Stimulated activated CD8-positive, alpha-beta memory T cell treated with anti-CD3 and anti-CD28 coated beads, Interleukin-15, amount 100 ng/mL, for 48 hours (primary cell): ENCODE measurements at places on chromosomes 12 and 14.

DNA sequence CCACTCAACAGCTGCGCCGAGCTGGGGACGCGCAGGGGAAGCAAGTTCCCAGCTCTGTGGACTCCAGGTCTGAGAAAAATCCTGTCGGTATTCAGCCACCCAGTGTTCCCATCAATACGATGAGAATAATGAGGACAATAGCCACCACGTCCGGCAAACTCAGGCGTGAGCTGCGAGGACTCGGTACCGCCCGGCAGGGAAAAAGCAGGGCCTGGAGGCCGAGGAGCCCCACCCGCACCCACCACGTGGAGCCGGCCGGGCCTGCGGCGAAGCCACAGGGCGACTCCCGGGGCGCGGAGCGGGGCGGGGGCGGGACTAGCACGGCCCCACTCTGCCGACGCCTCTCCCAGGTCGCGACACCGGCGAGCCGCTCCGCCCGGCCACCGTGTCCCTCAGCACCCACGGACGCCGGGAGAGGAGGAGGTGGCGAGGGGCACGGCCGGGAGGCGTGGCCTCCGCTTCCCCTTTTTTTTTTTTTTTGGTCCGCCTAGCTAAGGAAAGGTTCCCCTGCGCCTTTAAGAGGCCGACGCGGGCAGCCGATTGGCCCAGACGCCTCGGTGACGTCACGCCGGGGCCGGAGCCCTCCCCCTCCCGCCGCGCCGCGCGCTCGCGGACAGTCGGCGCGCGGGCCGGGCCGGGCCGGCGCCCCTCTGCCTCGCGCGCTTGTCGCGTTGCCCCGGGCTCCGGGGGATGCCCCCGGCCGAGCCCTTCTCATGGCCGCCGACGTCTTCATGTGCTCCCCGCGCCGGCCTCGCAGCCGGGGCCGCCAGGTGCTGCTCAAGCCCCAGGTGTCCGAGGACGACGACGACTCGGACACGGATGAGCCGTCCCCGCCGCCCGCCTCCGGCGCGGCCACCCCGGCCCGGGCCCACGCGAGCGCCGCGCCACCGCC lies at the start of gene MLXIP:
TSS of gene MLXIP (plus strand) at position 616 of the 892 bp plus-strand sequence. CDS start at position 714, 98 bp downstream.
- peak; percentile 82 for DNase-seq

DNA sequence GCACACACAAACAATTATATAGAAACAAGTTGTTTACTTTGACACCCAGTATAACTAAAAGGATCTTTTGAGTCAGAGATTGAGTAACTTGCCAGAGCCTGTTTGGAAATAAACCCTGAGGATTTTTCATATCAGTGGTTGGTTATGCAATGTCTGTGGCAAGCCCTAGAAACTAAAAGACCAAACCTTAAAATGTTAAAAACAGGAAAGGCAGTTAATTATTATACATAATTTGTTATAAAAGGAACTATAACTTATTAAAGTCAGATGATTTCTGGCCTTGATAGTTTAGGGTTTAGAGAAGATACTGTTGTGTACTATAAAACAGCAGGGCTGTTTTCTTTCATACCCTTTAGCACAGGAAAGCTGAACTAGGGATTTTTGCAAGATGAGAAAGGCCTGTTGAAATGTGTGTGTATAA lies 44.1 kb downstream of the PSEN1 start:
- DNase-seq, result no peak

DNA sequence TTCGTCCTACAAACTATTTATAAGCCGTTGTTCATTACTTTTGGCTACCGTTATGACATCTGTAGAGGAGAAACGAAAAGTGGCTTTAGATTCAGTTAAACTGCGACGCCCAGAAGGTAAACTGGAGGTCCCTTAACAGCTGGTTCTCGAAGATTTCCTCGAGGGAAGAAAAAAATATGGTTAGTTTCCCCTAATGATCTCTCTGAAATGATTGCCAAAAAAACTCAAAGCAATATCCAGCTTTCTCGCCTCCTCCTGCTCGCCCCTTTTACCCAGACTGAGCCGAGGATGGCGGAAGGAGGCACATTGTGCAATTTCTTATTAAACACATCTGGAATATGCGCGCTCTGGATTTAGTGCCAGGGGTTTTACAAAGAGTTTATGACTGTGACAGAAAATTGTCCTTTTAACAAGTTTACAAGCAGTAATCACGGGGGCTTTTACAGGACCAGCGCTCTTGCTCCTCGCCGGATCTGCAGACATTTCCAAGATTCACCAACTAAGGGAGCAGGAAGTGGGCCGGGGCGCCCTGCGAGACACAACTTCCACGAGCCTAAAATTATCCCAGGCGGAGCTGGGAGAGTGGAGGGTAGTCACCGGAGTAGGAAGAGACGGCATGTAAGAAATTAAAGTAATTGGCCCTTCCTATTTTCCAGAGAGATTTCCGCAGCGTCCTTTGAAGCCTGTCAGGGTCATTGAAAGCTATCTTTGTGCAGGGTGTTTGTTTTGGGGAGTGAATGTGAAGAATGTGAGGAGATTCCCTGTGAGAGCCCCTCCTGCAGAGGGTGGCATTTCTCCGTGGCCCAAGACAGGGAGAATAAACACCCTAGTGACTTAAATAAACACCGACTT lies 5.6 kb downstream of the SIX1 start:
- no peak for DNase-seq

DNA sequence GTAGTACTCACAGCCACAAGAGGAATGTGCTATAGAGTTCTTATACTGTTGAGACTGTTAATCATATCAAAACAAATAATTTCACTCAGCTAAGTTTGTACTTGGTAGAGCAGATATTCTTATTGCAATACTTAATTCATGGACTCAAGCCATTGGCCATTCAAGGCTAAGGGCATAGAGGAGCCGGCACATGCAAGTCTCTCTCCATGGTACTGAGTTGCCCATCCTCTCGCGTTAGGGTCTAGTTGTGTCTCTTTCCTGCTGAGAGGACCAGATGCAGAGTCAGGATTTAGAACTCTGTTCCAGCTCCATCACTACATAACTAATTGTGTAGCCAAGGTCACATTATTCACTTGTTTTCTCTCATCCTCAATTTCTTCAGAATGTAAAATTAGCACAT lies 14.4 kb upstream of the TUNAR start:
- no peak for DNase-seq

DNA sequence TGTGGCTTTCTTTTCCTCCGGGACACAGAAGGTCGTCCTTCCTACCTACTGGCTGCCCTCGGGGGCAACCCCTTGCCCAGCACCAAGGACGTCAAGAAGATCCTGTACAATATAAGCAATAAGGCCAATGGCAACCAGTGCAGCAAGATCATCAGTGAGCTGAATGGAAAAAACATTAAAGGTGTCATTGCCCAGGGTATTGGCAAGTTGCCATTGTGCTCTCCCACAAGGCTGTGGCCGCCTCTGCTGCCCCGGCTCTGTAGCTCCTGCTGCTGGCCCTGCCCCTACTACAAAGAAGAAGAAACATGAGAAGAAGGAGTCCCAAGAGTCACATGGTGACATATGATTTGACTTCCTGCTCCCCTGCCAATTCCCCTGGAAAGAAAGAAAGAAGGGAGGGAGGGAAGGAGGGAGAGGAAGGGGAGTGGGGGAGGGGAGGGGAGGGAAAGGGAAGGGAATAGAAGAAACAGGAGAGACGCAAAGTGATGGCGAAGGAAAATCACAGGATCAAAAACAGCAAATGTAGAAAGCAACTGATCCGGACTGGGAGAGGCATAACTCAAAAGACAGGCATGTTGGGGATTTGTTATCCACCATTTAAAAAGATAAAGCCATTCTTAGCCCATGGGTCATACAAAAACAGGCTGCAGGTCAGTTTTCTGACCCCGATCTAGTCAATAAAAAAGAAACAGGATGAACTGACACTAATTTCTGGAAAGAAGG lies 61.3 kb upstream of the RESF1 start:
- DNase-seq, result no peak

DNA sequence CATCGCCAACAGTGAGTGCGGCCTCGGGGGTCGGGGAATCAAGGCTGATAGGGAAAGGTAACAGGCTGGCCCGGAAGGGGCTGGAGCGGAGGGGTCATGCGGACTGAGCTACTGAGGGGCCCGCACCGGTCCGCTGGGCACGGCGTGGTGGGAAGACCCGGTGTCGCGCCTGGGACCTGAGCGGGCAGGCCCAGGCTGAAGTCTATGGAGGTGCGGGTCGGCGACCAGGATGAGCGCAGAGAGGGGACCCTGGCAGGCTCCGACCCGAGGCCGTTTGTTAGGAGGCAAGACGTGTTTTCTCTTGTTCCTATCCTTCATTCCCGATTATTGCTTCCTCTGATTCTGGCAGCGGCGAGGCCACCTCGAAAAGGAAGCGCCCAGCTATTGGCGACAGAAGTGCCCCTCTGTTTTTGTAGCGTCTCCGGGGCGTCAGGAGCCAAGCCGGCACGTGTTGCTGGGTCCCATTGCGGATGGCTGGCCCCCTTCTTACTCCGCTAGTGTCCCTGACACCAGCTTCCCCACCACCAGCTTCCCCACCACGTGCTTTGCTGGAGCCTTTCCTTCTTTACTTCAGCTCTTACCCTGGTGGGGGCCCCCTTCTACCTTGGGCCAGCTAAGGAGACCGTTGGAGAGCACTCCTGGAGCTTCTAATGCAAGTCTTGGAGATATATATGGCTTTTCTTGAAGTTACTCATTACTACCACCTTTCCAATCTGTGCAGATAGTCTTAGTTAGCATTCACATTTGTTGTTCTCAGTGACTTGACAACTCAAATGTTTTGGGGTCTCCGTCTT lies 653 bp downstream of the PA2G4 start:
- no peak for DNase-seq

GRCh38 chr14:91244501-91244901 lies at the start of gene GPR68:
GPR68 (minus strand) TSS chr14:91244704; CDS start chr14:91235050, 9,654 bp downstream.
- no peak for DNase-seq

- DNase-seq, result no peak
These were observed 1090.6 kb downstream of the GALC start for GRCh38 chr14:86902176-86902950.

- no peak for DNase-seq
These were observed 24.2 kb upstream of the NOVA1 start for GRCh38 chr14:26621807-26622560.

DNA sequence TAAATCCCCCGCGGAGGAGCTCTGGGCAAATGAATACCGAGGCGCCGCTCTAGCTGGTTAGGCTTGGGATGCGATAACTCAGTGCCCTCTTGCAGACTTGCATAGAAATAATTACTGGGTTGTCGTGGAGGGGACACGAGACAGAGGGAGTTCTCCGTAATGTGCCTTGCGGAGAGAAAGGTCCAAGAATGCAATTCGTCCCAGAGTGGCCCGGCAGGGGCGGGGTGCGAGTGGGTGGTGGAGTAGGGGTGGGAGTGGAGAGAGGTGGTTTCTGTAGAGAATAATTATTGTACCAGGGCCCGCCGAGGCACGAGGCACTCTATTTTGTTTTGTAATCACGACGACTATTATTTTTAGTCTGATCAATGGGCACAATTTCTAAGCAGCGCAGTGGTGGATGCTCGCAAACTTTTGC lies 2.5 kb upstream of the TBX5 start:
- DNase-seq, result no peak

DNA sequence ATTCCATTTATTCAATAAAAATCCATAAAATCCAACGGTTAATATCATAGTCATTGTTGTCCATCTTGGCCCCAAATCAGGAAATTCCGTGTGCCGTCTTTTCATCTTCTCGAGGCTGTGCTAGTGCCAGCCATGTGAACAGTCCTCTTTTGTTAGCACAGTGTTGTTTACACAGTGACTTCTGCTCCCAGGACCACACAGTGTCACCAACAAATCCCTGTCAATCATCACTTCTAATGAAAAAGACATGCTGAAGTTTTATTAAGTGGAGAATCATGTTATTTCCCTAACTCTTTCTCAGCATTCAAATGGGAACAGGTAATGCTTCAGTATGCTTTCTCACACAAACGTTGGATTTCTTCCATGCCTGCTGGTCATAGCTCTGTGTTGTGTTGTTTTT lies 1.9 kb upstream of the SLCO1A2 start:
- no peak for DNase-seq

DNA sequence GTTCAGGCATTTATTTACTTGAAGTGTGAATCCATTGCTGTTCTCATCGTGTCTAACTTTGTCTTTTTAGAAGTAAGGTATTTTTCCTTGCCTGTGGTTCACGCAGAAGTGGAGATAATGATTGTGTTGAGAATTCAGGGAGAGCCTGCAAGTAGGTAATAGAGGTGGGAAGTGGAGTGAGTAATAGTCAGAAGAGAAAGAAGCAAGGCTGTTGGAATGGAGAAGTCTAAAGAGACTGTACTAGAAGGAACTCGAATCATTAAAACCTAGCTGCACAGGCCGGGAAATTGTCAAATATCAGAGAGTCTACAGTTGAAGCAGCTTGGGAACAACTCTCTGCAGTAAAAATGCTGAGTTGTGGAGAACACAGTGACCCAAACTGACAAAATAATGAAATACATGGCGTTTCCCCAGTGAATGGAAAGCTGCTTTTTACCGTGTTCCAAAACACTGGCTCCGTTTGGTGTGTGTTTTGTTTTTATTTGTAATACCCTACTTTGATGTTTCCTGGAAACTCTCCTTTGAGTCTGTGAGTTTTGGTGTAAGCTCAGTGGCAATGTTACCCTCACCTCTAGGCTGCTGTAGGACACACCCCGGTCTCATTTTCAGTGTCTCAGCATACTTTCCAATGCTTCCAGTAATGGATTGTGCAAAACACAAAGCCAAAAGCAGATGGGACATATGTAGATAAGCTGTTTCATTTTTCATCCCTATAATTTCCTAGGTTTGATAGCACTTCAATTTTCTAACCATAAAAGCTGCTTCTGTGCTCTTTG lies 146.6 kb downstream of the CRADD start:
- DNase-seq, result no peak

GRCh38 chr12:28780096-28780495 lies 369.0 kb upstream of the FAR2 start:
- no peak for DNase-seq

GRCh38 chr12:102512523-102512922 lies 32.2 kb upstream of the IGF1 start:
- no peak for DNase-seq

DNA sequence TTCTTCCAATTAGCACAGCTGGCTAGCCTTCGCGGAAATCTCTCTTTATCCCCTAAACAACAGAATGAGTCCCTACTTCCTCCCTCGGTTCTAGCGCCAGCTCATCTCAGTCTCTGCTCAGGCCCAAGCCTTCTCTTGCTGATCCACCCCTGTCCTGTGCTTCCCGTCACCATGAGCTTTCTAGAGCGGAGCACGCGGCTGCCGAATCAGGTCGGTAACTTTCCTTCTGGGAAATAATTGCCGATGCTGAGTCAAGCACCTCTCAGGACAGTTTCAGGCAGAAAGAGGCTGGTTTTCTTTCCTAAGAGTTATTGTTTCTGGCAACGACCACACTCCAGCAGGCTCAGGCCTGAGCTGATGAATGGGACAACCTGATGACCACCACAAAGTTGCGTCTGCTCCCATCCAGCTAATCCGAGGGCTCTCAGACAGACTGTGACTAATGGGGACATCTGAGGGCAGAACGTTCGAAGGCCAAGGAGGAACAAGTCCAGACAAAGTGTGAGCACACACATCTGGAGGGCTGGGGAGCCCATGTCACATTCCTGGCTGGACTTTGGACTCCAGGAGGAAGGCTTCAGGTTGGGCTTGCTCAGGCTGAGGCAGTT lies 13.6 kb upstream of the GPR68 start:
- DNase-seq, result no peak
